ENCODE measurements at places on chromosomes 2 and 18.

DNA sequence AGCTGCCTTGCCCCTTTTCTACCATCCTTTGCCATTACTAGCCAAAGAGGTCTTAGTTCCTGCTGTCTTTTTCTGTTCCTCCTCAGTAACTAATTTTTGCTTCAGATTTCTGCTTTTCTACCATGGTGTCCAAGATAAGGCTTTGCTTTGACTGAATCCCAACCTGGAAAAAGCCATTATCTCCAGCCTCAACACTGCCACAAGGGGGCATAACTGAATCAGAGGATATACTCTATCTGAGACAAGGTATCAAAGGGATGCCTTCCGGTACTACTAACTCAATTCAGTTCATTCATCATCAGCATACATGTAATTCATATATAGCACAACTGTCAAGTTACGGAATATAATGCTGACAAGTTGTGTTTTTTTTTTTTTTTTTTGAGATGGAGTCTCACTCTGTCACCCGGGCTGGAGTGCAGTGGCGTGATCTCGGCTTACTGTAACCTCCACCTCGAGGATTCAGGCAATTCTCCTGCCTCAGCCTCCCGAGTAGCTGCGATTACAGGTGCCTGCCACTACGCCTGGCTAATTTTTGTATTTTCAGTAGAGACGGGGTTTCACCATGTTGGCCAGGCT, 11.4 kb downstream of the OSGEPL1 start:
- no peak for DNase-seq

DNA sequence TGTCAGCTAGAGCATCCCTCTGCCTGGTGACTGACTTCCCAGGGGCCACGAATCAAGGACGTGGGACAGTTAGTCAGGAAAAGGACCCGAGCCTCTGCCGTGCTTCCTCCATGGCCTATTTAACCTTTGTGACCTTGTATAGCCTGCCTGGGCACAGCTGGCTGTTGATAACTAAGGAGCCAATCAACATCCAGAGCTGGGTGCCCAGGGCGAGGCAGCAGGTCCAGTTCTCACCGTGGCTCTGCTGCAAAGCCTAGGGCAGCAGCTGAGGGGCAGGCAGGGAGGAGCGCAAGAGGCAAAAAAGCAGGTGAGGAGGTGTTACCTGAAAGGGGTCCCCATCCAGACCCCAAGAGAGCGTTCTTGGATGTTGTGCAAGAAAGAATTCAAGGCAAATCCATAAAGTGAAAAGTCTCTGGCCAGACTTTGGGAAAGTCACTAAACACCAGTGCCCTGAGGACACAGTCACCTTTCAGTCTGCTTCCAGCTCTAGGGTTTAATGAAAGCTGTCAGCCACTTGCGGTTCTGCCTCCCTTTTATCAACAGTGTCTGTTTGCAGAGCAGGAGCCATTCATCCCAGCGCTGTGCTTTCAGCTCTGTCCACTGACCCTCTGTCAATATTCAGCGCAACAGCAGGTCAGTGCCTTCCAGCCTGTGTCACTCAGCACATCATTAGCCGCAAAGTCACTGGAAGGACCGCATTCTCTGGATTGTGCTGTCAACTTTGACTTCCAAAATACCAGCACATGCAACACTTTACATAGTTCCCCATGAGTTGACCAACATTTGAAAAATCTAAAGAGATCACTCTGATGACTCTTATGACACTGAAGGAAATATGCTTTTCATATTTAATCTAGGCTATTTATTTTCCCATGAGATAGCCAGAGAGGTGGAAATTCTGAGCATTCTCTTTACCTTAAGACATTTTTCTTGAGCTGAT, 38.6 kb upstream of the ASAP2 start:
- no peak for DNase-seq

GRCh38 chr2:101658387-101658786, 39.1 kb upstream of the MAP4K4 start:
- DNase-seq = no peak

DNA sequence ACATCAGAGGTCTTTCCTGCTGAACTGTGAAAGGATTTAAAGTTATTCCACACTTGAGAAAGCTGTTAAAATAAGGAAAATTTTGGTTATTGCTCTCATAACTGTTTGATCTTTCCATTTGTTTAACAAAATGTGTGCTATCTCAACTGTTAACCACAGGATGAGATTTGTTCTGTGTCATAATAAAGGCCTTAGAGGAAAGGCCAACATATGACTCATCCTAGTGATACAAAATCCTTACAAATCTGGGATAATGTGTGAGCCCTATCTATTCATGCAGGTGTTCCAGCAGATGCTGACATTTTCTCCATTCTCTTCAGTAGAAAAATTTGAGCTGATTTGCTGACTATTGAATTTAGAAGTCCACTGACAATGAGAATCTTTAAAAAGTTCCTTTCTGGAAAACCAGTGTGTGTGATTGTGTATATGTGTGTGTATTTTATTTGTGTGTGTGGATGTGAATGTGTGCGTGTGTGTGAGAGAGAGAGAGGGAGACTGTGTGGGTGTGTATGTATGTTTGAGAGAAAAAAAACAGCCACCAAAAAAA, 1111.9 kb upstream of the GYPC start:
- no peak for DNase-seq

DNA sequence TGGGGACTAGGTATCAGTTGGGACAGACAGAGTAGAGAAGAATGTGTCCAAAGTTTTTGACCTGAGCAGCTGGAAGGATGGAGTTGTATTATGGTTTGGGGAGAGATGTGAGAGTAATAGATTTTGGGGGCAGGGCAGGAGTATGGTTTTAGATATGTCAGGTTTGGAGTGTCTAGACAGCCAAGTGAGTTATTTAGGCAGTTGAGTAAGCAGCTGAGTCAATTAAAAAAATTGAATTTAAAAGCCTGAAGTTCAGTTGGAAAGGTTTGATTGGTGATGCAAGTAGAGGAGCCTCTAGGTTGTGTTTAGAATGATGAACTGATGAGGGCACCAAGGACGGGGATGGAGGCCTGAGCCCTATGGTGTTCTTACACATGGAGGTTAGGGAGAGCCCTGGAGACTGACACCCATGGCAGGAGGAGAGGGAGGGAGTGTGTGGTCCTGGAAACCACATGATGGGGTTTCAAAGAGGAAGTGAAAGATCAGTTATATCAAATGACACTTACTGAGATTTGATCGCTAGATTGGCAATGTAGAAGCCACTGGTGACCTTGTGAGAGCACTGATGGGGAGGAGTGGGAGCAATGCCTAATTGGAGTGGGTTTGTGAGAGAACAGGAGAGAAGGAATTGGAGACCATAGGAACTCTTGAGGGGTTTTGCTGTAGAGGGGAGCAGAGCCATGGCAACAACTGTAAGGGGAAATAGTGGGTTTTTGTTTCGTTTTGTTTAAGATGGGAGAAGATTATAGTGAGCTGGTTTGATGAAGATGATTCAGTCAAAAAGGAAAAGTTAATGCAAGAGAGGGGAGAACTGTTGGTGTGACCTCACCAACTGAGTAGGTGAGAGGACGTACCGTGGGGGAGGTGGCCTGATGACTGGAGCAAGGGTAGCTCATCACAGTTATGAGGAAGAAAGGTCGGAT, 10.3 kb downstream of the ITGA6 start:
- DNase-seq = no peak

GRCh38 chr2:46645681-46646162, 166.4 kb downstream of the TMEM247 start:
- no peak for DNase-seq

DNA sequence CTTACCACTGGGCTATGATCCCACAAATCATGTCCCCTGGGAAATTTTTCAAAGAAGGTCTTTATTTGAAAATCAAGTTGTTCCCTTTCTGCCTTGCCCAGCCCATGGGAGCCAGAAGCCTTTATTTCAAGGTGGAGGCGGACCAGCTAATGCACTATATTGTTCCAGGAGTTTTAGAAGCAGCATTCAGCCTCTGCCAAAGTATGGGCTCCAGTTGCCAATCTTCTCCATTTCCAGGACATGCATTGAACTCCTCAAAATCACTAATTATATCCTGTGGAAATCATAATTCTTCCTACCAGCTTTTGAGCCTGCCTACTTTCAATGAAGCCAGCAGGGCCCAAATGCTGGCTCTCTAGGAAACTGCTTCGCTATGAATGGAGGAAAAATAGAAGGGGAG, 195.8 kb downstream of the RAD51AP2 start:
- DNase-seq = no peak

- DNase-seq = peak; percentile 82
These were observed 284.7 kb downstream of the LRRTM1 start for GRCh38 chr2:80019571-80020460.

DNA sequence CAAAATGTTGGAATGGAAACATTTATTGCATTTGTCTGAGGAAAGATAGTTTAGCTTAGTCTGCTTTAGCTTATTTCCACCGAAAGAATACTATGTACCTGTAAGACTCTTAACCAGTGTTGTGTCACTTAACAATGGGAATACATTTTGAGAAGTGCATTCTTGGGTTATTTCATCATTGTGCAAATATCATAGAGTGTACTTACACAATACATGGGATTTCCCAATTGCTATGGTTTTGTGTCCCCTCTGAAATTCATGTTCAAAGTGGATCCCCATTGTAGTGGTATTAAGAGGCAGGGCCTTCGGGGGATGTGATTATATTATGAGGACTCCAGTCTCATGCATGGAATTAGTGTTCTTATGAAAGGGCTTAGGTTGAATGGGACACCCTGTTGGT, 249.4 kb upstream of the UBE2E3 start:
- no peak for DNase-seq

GRCh38 chr2:69080071-69080470, 67.1 kb downstream of the ANTXR1 start:
- no peak for DNase-seq

DNA sequence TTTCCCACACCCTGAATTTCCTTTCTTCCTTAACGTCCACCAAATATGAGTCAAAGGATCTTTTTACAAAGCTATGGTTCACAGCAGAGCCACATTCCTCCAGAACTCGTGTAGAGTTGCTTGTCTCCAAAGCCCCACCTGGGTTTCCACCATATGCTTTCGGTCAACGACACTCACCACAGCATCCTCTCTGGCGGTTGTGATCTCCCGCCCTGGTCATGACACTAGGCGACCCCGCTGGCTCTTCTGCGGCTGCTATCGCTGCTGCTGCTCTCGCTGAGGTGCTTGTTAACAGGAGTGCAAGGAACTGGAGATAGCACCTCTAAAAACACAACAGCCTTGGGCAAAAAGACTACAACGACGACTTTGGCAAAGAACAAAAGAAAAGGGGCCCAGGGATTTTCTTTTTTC, 340 bp downstream of the SLC40A1 start:
- peak; percentile 44 for DNase-seq

- DNase-seq = no peak
These were observed 144.1 kb upstream of the COPS8 start for GRCh38 chr2:236941551-236941950.

DNA sequence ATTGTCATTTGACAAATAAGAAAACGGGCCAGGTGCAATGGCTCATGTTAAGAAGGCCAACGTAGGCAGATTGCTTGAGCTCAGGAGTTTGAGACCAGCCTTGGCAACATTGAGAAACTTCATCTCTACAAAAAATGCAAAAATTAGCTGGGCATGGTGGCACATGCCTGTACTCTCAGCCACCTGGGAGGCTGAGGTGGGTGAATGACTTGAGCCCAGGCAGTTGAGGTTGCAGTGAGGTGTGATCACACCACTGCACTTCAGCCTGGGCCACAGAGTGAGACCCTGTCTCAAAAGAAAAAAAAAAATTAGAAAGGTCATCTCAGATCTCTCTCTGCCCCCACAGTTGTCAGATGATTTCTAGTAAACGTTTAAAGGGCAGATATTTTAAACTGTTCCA, 4.4 kb downstream of the SESTD1 start:
- no peak for DNase-seq

- no peak for DNase-seq
These were observed 43.4 kb downstream of the MC4R start for GRCh38 chr18:60329131-60329530.

- DNase-seq = no peak
These were observed 113.7 kb downstream of the XRCC5 start for GRCh38 chr2:216222650-216223352.

GRCh38 chr2:190277234-190278112, 42.2 kb downstream of the HIBCH start:
- DNase-seq = peak; percentile 13

DNA sequence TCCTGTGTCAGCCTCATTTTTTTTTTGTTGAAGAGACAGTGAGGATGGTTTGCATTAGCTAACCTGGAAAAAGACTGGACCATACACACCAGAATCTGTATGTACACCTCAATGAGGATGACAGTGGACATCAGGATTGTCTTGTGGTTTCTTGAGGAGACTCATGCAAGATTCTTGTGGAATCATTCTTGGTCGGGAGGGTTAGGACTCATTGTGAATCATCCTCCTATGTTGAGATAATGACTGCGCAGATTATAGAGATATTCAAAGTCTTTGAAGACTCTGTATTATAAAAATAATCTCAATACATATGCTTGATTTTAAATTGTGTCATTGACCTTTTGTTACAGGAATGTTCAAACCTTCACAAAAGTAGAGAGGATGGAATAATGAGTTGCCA, 49.1 kb upstream of the DOCK10 start:
- no peak for DNase-seq

- DNase-seq = no peak
These were observed 642.0 kb downstream of the DPP10 start for GRCh38 chr2:115084446-115084845.

GRCh38 chr2:234437642-234438304, 59.1 kb downstream of the ARL4C start:
- no peak for DNase-seq

DNA sequence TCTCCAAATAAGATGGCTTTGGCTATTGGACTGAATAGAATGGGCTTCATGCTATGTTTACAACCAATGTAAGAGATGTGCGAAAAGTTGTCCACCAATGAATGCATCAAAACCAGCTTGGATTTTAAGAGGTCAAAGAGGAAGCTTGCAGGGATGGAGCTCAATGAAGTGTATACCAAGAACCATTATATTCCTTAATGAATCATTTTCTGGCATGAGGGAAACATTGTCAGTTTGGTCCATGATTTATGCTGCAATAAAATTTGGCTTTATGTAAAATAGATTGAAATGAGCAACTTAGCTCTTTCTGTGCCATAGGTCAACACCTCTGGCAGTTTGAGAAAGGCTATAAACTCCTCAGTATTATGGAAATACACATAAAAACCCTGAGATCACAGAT, 107.3 kb downstream of the SH3BP4 start:
- no peak for DNase-seq

DNA sequence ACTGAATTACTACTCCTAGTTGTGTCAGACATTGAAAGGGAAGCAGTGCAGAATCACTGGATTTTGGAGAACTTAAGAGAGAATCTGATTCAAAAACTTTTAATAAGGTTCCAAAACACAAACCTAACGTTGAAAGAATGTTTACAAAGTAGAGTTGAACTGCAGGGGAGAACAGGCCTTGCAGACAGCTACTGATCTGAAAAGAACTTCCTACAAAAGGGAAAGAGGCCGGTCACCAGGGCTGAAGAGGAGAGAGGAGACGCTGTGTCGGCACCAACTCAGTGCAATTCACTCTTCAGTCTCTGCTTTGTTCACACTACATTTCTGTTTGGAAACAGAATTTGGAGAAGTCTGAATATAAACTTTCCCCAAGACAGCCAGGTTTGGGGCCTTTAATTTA, 124.0 kb downstream of the GAREM1 start:
- DNase-seq = no peak

- DNase-seq = no peak
These were observed 5.3 kb downstream of the NIFK start for GRCh38 chr2:121731366-121731765.

GRCh38 chr2:30127016-30127893, 19.6 kb upstream of the YPEL5 start:
- no peak for DNase-seq

All from NCI-H2227 treated with DMSO at 0.1 percent for 48 hours (cell line).